Heart left ventricle (tissue), 16 donors: ENCODE measurements at places on chromosomes 2 and 18. TPM values are rescaled to one million over a fixed set of nuclear protein-coding genes. Genes with fewer than 3 reads are reported as not detected.

- no peak for DNase-seq
Measured at GRCh38 chr18:58527285-58527951, 101.5 kb downstream of the ALPK2 start.

- DNase-seq: no peak
Measured at GRCh38 chr18:23107718-23108117, 27.6 kb upstream of the CABLES1 start.

DNA sequence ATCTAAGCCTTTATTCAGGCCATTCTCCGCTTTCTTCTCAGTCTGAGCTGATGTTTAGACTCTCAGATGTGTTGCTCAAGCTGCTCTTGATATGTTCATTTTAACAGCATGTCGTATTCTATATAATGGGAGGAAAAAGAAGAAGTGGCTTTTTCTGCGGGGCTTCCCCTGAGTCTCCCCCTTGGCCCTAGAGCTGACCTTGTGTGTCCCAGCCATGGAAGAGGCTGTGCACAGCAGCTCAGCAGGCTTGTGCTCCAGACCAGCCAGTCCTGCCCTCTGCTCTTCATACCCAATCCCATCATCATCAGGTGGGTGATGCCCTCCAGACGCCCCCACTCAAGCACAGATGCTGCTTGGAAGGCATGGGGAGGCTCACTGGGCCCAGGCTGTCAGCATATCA lies 155.1 kb upstream of the CELF4 start:
- DNase-seq: no peak

DNA sequence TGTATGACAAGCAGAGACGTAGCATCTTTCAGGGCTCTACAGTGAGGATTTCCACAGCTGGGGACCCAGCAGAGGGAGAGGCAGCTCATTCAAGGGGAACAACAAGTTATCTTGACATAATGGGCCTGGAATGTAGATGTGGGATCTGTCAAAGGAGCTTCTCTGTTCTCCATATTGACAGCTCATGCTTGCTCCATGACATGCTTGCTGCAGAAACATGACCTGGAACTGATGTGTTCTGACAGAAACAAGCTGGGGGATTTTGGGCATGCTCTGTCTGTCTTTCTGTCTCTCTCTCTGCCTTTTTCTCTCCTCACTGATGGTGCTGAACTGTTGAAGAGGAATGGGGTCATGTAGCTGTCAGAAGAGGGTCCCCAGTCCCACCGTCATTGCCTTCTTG lies 79.6 kb downstream of the MMADHC start:
- no peak for DNase-seq

DNA sequence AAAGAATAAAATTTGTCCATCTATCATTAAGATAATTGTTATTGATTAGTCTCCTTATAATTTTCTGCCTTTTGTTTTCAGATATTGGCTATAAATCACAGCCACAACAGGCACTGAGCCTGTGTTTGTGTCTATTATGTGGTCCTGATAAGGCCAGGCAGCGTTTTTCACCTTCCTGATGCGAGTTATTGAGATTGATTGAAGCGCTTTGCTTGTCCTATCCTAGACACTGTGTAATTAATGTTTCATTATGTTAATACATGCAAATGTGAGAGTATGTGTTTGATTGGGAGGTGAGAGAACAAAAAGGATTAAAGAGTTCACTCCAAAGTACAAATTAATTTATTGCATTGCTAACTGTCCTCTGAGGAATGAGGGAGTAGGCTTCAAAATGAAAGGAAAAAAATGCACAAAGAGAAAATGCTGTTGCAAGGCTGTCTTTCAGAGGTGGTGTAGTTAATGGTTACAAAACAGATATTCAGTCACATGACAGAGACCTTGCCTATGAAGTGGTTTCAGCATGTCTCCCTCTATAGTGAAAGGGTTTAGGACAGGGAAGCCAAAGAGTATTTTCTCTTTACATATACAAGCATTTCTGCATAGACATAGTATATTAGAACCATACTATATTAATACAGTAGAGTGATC lies 391.1 kb downstream of the DCC start:
- DNase-seq: no peak

AQP4 gene
- total RNA-seq: 15.2 TPM
